NCI-H187 (cell line): ENCODE measurements at places on chromosomes 2 and 18.

GRCh38 chr18:74682991-74683297 is 85.3 kb downstream of the ZNF407 start:
- DNase-seq, result no peak

- no peak for DNase-seq
Measured at GRCh38 chr2:236706288-236706687, 136.7 kb downstream of the ACKR3 start.

GRCh38 chr18:67726882-67727281 is 210.4 kb upstream of the DSEL start:
- no peak for DNase-seq

DNA sequence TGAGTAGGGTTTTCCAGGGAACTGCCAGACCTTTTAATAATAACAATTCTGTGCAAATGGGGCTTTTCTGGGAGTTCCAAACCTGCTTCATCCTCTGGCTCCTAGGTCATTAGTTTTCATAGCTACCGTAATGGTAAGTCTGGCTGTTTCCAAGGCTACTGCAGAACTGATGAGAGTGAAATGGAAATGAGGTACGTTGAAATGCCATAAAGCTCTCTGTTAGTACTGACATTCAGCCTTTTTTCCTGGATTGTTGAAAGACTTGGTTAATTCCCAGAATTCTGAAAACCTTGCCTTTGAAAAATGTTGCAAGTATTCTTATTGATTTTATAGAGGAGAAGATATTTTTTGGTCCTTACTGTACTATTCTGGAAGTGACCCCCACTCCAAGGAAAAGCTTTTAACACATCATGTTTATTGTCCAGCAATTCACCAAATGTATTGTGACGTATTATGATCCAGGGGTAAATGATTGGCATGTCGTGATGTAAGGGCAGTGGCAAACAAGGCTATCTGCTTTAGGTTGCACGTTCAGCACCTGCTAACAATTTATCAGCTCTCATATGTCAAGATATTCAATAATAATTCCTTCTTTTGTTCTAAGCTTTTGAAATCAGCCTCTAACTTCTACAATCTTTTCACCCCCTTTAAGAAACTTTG is 767.0 kb upstream of the RAB6C start:
- DNase-seq, result no peak

DNA sequence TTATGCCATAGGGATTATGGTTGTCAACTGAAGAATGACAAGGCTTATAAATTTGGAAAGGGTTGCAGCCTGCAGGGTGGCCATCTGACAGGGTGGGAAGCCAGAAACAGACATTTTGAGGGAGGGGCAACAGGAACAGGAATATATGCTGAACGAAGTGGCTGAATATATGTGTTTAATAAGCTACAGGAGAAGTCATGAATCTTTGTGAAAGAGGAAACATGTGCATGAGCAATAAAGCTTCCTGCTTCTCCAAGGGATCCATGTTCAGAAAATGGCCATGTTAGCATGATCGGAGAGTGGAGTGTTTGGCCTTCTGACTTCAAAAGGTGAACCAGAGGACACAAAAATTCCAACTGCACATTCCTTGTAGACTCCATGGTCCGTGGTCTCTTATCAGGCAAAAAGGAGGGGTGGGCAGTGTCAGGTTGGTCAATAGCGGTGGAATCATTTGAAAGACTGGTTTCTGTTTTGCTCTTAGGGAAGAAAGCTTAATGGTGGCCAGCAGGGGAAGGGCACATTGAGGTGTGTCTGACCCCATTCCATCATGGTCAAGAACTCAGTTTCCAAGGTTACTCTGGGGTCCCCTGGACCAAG is 144.1 kb downstream of the SOCS6 start:
- no peak for DNase-seq
